ENCODE measurements at places on chromosomes 16 and 17. TPM values are rescaled to one million over a fixed set of nuclear protein-coding genes. Genes with fewer than 3 reads are reported as not detected.

DNA sequence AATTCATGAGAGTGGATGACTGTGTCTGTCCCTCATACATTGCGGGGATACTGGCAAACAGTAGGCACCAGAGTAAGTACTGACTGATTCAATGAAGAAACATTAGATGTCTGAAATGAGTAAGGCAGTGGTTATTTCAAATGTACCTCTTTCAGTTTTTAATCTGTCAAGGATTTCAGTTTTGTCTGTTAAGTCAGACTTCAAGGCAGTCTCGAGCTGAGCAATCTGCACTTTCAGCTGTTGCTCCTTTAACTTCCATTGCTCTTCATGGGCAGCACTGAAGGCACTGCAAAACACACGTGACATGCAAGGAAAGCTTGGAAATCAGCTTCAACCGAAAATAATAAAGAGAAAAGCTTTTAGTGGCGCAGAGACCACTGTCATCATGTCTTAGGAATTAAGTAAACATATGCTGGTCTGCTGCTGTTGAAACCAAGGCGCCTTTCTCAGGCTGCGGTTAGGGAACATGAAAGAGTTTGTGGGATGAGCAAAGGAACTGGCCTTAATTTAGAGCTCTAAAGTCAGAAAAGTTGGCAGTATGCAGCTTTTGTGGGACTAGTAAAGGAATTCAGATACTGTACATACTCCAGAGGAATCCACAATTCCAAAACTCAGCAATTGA lies 38.8 kb downstream of the RPGRIP1L start:
- no peak for DNase-seq

The ZFHX3 gene
- 3.8 TPM for polyA plus RNA-seq

DNA sequence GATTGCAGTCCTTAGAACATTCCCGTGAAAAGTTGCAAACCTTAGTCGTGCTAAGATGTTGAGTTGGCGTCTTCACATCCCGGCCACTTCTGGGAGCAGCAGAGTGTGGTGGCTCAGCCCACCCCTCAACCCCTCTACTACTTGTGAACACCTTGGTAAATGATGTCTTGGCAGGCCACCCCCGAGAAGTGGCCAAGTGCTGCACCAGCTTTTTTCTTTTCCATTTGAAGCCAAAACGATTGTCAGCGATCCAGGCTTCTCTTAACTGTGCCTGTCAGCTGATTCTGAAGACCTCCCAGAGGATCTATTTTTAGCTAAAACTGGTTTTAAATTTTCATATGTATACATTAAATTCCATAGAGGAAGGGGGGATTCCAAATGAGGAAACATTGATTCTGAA lies 247.5 kb downstream of the CDH13 start:
- DNase-seq, result peak; percentile 19

DNA sequence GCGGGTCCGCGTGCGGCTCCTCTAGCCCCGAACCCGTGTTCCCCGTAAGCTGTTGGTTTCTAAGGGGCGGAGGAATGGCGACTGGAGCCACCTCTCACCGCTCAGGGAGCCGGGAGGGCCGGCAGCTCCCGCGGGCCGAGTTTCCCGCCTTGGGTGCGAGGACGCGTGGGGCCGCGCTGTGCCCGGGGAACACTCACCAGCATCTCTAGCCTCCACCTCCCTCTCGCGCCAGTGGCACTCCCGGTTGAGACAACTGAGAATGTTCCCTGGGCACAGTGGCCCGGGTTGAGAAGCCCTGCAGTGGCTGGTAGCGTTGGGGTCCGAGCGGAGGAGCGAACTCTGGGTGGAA lies 560 bp downstream of the TELO2 start:
- DNase-seq, result peak; percentile 60

GRCh38 chr16:86477642-86478041 lies 32.7 kb upstream of the FOXF1 start:
- no peak for DNase-seq

- no peak for DNase-seq
Observed at GRCh38 chr17:41185001-41185400, 290 bp upstream of the KRTAP4-1 start.

GRCh38 chr17:71872843-71873485 lies 247.9 kb upstream of the SOX9 start:
- no peak for DNase-seq
